Astrocyte of the spinal cord (primary cell): ENCODE measurements at places on chromosomes 1 and 21.
A peak's percentile ranks its signal among the peaks of the same experiment; 100 is the strongest.

GRCh38 chr1:42931108-42931539 is 27.5 kb downstream of the SLC2A1 start:
- no peak for DNase-seq

DNA sequence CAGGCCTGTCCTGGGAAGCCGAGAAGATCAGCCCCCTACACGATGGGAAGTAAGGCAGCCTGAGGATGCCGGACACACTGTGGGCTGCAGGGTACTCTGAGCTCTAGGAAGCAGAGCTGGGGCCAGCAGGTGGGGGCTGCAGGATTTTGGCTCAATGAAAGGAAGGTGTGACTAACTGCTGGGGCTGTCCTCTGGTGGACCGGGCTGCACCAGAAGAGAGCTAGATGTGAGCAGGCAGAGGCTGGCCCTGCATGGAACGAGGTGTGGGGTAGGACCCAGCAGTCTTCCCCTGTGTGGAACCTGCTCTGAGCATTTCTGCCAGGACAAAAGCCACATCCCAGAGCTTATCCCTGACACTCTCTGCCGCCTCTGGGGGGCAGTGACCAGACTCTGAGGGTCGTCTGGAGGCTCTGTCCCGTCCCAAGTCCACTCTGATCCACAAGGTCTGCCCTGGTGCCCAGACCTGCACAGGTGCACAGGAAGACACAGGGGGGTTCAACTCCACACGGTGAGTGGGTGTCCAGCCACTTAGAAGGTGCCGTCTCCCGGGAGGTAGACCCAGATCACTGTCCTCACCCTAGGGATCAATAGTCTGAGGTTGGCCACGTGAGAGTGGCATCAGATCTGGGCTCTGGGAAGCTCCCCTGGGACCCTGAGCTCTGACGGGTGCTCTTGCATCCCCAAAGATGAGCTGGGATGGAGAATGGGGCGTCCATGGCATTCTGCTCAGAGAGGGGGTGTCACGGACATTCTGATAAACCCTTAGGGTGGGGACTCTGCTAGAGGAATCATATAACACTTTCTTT is 187.6 kb upstream of the VAMP3 start:
- DNase-seq, result no peak

DNA sequence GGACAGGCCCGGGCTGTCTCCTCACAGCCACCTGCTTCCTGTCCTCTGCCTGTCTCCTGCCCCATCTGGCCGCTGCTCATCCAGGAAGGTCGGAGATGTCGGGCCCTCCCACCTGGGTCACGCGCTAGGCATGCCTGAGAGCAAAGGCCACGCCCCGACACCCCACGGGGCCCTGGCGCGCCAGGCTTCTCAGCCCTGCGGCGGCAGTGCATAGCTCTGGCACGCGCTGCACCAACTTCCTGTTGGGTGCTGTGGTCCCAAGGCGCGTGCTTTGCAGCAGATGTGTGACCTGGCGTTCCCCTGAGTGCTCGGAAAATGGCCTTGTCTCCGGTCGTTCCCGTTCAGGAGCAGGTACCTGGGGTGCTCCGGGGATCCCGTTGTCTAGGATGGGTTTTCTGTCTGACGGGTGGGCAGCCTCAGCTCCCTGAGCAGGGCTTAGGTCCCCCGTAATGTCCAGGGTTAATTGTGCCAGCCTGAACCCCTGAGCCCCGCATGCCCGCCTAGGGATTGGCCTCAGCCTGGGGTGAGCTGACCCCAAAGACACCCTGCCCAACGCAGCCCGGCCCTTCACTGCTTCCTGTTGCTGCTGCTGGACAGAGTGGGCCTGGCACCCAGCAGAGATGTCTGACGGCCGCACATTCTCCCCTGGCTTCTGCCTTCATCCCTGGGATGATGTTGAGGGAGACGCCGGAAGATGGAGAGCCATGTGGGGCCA is 19.4 kb upstream of the KCNAB2 start:
- no peak for DNase-seq

- no peak for DNase-seq
These were observed 283.5 kb downstream of the C1orf94 start for GRCh38 chr1:34460193-34460592.

DNA sequence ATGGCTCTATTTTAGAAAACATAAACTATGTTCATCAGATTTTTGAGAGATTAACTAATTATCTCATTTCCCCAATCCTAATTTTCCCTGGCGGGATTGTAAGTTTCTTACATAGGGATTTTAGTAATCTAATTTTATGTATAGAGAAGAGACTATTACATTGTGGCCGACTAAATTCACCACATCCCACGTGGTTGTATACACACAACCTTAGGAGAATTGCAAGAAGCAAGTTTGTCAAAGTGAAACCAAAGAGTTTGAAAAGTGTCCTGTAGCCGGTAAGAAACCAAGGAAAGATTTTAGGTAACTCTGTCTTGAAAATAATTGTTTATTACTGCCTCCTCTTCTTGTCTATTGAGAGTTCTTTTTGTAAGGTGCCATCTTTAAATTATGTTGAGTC is 550.6 kb downstream of the LTN1 start:
- no peak for DNase-seq

DNA sequence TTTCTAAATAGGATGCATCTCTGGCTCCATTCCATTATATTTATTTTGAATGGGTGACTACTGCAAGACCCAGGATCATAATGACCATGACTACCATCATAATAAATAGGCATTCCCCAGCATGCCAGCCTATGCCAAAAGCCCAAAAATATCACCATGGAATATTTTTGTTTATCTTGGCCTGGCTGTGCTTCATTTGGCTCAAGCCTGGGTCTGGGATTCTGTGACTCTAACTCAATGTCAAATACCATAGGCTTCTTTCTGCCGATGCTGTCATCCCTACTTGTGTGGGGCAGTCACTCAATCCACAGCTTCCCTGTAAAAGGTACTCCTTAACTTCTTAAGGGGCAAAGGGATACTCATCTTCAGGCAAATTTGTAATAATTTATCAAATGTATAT is 66.6 kb downstream of the DIRAS3 start:
- DNase-seq, result peak; percentile 7

GRCh38 chr1:27662707-27663393 is 9.1 kb downstream of the IFI6 start:
- DNase-seq, result peak; percentile 78

DNA sequence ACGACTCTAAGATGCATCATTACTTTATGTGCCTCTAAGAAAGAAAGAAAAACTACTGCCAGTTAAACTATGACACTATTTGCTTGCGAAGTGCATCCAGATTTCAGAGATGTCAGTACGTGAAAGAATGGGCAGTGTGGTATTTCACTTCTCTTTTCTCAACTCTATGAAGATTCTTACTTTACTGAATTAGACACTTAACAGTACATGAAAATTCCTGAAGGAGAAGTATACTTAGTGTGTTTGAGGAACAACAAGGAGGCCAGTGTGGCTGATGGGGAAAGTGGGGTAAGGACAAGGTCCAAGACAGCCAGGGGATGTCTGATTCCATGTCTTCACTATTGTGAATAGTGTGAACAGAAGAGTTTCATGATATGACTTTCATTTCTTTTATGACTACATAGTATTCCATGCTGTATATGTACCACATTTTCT is 53.9 kb upstream of the HSD17B7 start:
- no peak for DNase-seq

DNA sequence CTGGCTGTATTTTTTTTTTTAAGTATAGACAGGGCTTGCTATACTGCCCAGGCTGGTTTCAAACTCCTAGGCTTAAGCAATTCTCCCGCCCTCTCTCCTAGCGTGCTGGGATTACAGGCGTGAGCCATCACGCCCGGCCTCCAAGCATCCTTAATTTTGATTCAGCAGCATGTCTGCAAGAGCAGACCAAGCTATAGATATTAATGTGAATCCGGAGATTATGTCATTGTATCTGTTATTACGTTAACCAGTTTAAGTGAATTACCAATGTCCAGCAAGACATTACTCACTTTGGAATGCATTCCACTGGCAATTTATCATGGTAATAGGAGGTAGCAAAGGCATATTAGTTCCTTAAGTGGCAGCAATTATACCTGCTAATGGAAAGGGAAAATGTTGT is 179.7 kb downstream of the CHRM3 start:
- no peak for DNase-seq

DNA sequence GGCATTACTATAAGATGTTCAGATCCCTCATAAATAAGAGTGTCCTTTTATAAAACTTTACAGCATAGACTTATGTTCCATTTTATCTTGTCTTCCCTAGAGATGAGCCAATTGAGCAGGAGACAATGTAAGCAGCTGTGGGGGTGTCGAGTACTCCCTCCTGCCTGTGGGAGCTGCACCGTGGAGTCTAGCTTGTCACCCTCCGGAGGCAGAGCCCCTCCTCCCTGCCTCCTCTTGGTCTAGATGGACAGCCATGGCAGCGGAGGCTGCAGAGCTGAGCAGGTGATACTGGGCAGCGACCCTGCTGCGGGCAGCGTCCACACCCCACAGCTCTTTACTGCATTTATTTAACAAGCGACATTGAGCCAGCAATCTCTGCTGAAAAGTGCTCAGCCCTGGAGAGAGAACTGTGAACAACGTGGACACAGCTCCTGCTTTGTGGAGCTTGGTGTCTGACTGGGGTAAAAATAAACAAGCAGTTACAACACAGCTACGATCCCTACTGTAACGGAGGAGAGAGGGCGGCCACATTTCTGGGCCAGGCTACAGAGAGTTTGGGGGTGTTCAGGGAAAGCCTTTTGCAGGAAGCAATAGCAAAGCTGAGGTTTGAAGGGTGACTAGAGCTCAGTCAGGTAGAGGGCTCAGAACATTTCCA is 12.8 kb upstream of the KIF21B start:
- DNase-seq, result no peak

- no peak for DNase-seq
These were observed 124.6 kb upstream of the CXADR start for GRCh38 chr21:17388226-17388625.

DNA sequence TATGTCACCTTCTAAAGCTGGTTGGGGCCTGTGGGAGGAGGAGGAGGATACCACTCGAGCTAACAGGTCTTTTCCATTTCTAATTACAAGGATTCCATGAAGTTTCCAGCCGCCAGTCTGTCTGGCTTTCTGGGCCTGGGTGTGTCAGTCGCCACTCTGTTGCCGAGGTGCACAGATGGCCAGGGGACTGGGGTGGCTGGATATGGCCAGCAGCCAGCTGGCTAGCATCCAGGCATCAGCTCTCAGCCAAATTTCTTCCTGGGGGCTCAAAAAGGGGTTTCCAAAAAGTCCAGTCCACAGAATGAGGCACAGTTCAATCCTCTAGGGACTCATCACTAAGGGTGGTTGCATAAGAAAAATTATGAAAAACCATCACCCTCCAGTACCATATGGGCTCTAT is 32.4 kb downstream of the ITPKB start:
- DNase-seq, result no peak

DNA sequence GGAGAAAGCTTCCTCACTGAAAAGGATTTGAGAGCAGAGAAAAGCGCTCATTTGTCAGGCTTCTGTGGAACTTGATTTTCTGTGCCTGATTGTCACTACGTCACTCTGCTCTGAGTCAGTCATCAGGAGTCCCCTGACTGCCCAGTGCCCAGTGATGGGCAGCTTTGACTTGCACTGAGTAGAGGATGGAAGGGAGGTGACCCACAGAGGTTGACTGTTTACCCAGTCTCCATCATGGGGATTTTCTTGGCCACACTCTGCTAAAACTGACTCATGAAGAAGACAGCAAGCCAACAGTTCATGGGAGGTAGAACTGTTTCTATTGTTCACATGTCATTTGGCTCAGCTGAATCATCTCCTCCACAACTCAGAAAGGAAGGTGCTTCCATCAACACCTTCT is 82.1 kb upstream of the DUSP10 start:
- DNase-seq, result peak; percentile 82

DNA sequence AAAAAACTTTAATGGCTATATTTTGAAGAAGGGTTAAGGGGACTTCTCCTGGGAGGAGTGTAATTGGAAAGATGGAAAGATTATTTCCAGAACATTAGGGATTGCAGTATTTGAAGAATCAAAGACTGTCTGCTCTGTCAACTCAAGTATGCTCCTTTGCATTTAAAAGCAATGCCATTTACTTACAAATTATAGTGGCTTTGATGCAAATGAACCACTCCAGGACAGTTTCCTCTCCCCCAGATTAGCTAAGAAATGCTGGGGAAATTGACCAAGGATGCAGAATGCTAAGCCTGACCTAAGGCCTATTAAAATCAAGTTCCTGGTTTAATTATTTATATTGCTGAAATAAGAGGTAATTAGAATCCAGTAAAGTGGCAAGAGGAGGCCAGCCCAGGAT is 110.5 kb upstream of the CAMK1G start:
- no peak for DNase-seq

- DNase-seq, result no peak
These were observed 160.1 kb upstream of the TMEM51 start for GRCh38 chr1:14993414-14993813.
